ENCODE measurements at places on chromosomes 12 and 14.
A peak's percentile ranks its signal among the peaks of the same experiment; 100 is the strongest.

GRCh38 chr12:53667080-53667479, 8.8 kb downstream of the ATP5MC2 start:
- no peak for DNase-seq

GRCh38 chr12:66014818-66015217, 115.7 kb downstream of the LLPH start:
- peak; percentile 78 for DNase-seq

DNA sequence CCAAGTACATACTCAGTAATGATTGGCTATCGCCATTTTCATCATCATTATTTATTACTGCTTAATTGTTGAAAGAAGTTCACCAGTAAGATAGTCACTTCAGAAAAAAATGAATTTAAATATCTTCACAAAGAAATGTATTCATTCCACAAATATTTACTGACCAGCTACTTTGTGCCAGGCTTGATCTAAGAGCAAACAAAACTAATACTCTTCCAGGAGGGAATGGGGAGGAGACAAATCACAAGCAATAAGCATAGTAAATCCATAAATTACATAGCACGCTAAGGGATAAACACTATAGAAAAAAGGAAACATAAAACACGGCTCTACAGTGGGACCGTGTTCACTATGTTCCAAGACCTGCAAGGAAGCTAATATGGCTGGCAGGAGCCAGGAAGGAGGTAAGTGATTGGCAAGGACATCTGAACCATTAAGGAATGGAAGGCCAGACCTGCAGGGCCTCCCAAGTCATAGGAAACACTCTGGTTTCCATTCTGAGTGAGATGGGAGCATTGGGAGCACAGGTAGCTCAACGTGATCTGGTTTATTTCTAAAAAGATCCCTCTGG, 27.5 kb downstream of the ITPR2 start:
- DNase-seq, result no peak

DNA sequence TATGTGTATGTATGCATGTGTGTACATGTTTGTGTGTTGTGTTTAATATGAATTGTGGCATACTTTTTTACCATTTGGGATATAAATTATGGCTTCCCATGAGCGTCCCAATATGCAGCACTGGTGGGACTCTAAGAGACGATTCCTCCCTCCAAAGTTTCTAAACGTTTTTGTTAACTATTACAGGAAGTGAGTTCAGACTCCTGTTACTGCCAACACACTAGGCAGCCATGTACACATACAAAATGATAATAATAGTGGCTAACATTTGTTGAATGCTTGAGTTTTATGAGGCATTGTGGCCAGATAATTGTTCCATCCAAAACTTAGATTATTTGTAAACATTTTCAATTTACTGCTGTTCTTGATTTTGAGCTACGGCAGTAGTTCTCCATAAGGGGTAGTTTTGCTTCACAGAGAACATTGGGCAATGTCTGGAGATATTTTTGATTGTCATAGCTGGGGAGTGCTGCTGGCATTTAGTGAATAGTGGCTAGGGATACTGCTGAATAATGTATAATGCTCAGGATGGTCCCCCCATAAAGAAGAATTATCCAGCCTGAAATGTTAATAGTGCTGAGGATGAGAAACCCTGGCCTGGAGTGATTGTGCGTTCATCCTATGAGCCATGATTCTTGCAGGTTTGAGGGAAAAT, 45.1 kb downstream of the ARID2 start:
- DNase-seq, result no peak

GRCh38 chr14:77158882-77159255, 17.3 kb upstream of the ZDHHC22 start:
- no peak for DNase-seq

GRCh38 chr12:5864972-5865371, 80.1 kb downstream of the ANO2 start:
- DNase-seq, result no peak

DNA sequence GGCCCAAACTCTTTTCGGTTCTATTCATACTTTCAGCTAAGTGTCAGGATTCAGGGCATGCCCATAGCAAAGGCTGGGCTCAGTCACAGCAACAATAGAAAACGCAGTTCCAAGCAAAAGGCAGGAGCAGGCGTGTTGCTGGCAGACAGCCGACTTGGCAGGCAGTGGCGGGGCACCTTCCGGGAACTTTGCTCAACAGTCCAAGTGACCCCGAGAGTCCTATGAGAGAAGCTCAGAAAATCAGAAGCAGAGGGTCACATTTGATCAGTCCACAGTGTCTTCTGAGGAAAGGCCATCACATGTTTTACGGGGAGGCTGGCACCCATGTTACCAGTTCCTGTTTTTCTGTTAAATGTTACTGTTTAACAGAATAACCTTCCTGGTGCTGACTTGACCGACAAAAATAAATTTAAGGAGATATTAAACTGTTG, 115.0 kb downstream of the DACT1 start:
- DNase-seq, result no peak

GRCh38 chr12:25959071-25959961, 834 bp downstream of the RASSF8 start:
- DNase-seq, result no peak

GRCh38 chr14:22875748-22876319, 4.3 kb downstream of the LRP10 start:
- DNase-seq, result no peak

GRCh38 chr14:79915406-79915805, 295.9 kb downstream of the DIO2 start:
- DNase-seq, result no peak

DNA sequence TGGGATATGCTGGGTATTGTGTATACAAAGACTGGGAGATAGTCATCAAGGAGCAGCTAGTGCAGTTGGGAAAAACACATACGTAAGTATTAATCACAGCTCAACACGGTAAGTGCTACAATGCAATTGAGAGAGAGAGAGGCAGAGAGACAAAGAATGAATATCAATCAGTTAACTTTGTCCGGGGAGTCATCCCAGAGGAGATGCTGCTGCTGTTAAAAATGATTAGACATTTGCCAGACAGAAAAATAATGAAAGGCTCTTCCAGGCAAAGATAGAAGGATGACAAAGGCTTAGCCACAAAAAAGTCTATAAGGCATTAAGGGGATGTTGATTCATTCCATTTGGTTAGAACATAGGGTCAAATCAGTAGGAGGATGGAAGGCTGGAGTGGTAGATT, 45.1 kb downstream of the AKAP6 start:
- DNase-seq, result no peak

- DNase-seq, result no peak
Observed at GRCh38 chr12:43795716-43796280, 10.3 kb downstream of the TWF1 start.

GRCh38 chr12:5488626-5488955, 56.7 kb downstream of the NTF3 start:
- no peak for DNase-seq

DNA sequence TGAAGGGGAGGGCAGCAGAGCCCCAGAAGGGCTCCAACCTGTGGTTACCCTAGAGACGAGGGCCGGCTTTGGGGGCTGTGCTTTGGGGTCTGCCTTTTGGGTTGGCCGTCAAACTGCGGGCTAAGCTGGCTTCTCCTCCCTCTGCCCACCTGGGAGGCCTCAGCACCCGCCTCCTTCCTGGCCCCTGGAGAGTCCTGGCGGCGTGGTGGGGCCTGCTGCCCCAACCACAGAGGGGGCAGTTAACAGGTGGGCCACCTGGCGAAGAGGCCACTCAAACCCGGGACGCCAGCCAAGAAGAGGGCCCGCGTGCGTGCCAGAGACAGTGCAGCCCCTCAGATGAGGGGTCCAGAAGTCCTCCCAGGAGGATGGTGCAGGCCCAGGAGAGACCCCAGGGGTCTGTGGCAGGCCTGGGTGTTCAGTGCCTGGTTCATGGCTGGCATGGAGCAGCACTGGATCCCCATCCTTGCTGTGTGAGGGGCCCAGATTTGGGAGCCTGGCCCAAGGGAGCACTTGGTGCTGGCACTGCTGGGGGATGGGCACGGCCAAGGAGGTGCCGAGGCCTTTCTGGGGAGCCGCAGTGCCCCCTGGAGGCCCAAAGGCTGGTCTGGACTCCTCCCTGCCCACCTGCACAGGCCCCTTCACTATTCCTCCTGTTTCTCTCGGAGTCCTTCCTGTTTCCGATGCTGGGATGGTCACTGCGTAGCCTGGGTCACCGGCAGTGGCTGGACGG, 48.8 kb downstream of the LRCOL1 start:
- no peak for DNase-seq

DNA sequence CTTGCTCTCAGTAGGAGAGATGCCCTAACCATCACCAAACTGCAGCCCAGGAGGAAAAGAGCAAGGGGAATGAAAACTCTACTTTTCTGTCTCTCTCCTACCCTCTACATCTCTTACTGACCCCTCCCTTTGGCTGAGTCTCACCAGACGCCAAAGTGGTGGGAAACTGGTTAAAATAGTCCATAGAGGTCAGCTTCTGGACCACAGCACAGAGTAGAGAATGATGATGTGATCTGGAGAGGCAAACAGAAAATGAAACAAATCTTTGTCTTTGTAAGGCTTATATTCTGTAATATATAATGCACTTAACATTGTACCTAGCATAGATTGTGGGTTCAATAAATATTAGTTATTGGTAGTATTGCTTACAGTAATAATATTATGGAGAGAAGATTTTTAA, 81.0 kb upstream of the GARIN2 start:
- DNase-seq, result no peak

- no peak for DNase-seq
Observed at GRCh38 chr12:25311506-25311905, 60.8 kb upstream of the KRAS start.

DNA sequence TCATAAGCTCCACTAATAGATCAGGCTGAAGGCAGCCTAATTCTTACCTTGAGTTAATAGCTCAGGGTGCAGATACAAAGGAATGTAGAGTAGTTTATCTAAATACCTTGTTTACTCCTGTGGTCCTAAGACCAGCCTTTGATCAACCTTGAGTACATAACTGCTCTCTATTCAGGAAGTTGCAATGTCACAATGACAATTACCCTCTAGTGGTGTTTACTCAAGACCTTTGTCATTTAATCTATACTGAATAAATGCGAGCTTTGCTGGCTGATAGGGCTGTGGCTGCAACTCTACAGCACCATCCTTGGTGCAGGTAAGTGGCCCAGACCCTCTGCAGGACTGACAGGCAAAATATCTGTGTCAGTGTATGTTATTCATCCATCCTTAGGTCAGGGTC, 282.7 kb downstream of the ATXN7L3B start:
- no peak for DNase-seq

- no peak for DNase-seq
Observed at GRCh38 chr12:113418213-113418879, 3.8 kb upstream of the SDSL start.

DNA sequence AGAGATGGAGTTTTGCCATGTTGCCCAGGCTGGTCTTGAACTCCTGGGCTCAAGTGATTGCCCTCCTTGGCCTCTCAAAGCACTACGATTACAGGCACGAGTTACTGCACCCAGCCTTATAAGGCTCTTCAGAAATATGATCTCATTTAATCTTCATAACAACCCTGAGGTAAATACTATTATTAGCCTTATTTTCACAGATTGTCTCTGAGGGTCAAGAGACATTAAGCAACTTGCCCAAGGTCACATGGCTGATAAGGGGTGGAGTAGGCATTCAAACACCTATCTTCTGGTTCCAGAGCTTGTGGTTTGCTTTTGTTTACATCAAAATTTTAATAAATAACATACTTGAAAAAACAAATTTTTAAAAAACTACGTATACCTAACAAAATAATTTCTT, 5.1 kb downstream of the PRKAG1 start:
- no peak for DNase-seq

DNA sequence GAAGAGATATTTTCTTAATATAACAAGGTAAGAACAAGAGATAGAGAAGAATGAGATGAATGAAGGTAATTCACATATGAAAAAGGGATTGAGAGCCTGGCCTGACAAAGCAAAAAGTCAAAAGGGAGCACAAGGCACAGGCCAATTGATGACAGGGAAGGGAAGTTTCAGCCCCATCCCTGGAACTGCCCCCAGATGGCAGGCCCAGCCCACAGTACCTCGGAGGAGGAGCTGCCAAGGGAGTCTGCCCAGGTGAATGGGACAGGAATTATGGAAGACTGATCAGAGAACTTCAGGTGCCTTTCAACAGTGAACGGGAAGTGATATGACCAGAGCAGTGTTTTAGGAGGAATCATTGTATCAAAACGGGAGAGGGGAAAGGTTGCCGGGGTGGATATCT, 15.7 kb downstream of the SNRPF start:
- no peak for DNase-seq

DNA sequence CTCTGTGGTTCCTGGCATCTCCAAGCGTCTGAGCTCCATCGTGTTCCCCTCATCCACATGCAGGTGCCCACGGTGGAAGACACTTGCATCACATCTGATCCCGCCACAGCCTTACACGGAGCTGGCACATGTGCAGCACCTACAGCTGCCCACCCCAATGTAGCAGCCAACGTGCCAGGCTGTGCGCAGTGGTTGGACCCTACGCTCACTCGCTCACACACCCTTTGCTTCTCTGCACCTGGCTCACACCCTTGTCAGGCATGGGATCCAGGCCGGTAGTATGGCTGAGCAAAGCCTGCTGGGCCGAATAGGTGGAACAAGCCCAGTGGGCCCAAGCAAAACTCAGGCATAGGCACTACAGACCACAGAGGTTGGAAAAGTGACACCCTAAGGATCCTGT, 567.2 kb downstream of the FSCB start:
- no peak for DNase-seq

DNA sequence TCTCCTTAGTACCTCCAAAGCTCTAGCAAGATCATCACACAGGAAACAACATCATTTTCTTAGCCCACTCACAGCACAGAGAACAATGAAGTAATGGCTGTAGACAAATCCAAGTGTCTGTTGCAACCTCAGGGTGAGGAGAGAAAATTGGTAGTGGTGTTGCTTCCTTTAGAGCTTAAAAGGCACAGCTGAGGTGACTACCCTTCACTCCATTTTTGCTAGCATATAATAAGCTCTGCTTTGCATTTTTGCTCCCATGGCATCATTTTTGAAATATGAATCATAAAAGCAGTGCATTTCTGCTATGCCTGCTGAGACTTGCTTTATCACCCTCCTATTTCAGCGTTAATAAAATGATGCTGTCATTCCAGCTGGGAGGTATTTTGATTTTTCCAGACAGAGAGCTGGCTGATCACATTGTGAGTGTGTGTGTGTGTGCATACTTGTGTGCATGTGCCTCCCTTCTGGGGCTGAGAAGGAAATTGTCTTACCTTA, 18.5 kb upstream of the PCNX1 start:
- no peak for DNase-seq

DNA sequence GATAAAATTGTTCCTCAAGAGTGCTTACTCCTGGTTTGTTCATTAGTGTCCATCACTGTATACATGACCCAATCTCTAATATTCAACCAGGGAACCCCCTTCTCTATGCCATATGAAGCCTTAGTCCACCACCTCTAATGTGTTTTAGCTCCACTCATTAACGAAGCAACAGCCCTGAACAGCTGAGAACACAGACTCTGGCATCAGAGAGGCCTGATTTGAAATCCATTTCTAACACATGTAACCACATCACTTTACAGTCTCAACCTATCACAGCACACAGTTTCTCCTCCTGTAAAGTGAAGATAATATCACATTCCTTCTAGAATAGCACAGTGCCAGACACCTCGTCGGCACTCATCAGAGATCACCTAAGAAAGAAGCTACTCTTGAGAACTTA, 64.3 kb downstream of the C2CD5 start:
- DNase-seq, result no peak

- no peak for DNase-seq
Observed at GRCh38 chr12:124448955-124449622, 118.3 kb downstream of the NCOR2 start.

- no peak for DNase-seq
Observed at GRCh38 chr12:5257763-5258495, 174.0 kb upstream of the NTF3 start.
